ENCODE measurements at places on chromosomes 13 and 19. TPM values are rescaled to one million over a fixed set of nuclear protein-coding genes. Genes with fewer than 3 reads are reported as not detected.

GRCh38 chr19:40337107-40337506 is 11.1 kb downstream of the C19orf47 start:
- DNase-seq: no peak

- DNase-seq: no peak
Observed at GRCh38 chr19:40674291-40674690, 16.2 kb downstream of the NUMBL start.

DNA sequence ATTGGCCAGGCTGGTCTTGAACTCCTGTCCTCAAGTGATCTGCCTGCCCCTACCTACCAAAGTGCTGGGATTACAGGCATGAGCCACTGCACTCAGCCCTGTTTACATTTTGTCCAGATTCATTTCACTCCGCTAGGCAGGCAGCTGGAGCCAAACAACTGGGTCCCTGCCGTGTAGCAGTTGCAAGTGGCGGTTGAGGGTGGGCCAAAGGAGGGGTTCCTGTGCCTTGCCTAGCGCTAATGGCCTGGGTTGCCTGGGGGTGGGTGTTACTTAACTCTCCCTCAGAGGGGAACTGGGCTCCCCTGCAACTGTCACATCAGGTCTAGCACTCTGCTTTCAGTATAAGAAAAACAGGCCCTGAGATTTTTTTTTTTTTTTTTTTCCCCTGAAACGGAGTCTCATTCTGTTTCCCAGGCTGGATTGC is 7.4 kb downstream of the ACP5 start:
- peak; percentile 51 for DNase-seq

DNA sequence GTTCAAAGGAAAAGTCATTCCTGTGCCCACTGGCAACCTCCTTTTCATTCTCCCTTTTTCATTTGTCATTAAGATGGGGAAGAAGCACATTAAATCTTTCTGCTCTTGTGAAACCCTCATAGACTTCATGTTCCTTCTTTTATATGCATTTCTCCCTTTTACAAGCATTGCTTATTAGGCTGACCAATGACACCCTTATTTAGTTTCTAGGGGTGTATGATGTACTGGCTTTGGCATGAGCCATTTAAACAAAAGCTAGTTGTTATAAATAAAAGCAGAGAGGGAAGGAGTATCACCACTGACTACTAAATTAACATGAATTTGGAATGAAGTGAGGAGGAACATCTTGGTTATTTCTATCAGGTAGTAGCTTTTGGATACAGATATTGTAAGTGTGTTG is 68.2 kb upstream of the PCDH9 start:
- no peak for DNase-seq

The LMTK3 gene
- total RNA-seq: 4.2 TPM

The TEX101 gene
- not detected for total RNA-seq
